HAP-1 (cell line): ENCODE measurements at places on chromosomes 1 and 21.

DNA sequence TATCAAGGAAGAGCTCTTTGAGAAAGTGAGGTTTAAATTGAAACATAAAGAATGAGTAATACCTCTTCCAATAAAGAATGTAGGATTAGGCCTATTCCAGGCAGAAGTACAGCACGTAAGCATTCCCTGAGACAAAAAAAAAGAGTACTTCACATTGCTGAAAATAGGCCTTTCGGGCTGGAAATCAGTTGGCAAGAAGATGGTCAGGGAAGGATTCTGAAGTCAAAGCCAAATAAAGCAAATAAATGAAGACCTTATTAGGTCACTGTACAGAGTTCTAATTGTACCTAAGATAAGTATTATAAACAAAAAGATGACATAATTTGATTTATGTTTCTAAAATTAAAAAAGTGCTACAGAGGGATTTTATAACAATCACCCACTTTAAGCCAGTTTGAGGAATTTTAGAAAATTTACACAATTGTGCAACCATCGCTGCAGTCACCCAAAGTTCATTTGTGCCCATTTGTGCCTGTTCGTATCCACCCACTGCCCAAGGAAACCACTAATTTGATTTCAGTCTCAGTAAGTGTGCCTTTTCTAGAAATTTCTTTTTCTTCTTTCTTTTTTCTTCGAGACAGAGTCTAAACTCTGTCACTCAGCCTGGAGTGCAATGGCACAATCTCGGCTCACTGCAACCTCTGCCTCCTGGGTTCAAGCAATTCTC lies 58.6 kb downstream of the FMO4 start:
- DNase-seq, result no peak

GRCh38 chr1:46067652-46068051 lies 64.8 kb downstream of the PIK3R3 start:
- no peak for DNase-seq

- no peak for DNase-seq
These were observed 25.1 kb downstream of the TIAM1 start for GRCh38 chr21:31318971-31319370.

DNA sequence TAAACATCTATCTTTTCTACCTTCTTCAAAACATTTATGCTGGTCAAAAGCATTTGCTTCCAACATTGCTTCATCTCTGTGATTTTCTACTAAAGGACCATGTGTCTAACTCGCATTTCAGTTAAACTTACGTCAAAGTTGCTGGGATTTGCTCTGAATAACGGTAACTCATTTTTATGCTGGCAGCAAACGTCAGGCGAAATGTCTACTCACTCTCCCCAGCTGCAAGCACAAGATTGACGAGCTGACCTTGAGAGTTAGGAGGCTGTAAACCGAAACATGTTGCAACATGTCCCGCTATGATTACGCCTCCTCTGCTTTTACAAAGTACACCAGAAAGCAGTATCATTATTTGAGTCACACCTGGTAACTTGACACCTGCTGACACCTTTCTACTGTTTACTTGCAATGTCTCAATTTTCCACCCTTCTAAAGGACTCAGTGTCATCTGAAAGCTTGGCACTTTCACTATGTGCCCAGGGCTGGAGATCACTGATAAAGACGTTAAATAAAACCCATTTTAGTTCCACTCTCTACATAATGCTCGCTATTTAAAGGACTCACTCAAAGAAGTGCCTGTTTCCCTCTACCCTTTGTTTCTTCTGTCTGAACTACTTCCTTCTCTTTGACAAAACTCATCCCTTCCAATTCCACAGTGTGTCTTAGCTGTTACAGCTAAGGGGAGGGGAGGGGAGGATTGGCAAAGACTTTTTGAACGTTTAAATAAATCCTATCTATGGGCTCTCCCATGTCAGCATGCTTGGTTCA lies 111.9 kb downstream of the PTPN14 start:
- DNase-seq, result peak; percentile 45

GRCh38 chr21:42682661-42683210 lies 29.3 kb downstream of the PDE9A start:
- DNase-seq, result no peak

DNA sequence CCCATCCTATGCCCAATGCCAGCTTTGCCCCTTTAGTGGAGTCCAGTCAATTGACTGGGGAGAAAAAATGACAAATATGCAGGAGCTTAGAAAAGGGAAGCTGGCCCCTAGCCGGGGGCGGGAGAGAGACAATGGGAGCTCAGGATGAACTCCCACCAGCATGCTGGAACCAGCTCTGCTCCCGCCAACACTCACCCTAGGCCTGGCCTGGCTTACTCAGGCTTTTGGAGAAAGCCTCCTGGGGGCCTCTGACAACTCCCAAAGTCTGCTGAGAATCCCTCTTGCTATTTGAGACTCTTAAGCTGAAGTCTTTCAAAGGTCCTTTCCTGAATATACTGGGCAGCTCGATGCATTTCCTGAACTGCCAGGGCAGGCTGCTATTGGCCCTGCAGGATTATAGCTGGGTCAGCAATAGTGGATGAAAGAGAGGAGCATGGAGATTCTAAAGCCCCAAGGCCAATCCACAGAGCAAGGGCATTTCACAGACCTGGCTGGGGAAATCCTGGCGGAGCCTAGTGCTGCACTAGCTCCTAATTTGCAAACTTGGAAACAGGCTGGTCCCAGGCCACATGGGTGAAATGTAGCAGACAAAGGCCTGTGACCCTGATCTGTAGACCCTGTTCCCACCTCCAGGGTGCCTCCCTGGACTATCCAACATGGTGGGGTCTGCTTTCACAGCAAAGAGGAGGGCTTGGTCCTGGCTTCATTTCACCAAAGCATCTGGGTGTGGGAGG lies 35.7 kb upstream of the CLSTN1 start:
- DNase-seq, result no peak

DNA sequence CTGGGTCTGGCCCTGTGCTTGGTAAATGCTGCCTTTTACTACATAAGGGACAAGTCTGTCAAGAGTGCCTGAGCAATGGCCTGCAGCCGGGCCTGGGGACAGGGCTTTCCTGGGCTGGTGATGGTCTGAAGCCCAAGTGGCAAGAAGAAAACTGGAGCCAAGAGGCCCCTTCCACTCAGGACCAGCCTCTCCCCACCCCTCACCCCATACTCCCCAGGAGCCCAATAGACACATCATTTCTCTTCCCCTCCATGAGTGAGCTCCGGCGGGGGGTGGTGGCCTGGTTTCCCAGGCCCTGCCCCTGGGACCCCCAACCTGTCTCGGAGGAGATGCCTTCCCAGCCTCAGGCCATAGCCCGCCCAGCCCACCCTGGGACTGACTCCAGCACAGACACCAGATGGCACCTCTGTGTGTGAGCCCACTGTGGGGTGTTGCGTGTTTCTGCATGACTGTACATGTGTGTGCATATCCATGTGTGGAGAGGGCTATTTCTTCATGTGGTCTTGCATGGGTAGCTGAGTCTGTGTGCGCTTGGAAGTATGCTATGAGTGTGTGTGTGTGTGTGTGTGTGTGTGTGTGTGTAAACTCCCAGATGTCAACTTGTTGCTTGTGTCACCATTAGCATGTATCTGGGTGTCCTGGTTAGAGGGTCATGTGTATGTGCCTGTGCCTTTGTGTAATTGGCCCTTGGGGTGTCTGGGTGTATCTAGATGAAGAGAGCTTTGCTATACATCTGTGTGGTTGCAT lies 14.3 kb upstream of the LRP8 start:
- DNase-seq, result no peak

DNA sequence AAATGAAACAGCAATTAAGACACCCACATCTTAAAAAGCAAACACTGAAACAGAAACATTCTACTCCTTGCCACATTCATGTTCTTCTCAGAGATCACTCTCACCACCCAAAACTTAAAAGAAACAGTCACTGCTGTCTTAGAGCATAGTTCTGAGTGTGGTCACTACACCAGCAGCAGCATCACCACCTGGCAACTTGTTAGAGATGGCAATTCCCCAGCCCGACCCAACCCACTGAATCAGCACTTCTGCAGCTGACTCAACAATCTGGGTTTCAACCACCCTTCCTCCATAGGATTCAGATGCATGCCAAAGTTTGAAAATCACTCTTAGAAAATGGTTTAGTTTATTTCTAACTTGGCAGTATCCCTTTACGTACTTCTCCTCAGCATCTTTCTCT lies 126.1 kb downstream of the CDC42BPA start:
- DNase-seq, result no peak

DNA sequence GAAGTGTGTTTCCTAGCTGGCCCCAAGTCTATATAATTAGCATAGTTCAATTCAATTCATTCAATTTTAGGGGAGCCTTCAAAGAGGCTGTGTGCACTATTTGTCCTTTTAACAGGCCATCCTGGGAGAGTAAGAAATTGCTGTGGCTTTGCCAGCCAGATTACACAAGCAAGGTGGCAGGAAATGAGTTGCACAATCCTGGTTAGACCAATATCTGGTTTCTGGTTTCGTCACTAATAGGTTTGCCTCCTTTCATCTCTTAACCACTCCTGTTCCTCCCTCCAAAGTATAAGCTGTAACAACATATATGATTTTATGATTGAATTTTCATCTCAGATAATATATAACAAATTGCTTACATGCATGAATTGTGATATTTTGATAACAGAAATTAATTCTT lies 84.1 kb upstream of the NEGR1 start:
- no peak for DNase-seq

- DNase-seq, result no peak
These were observed 20.8 kb upstream of the TLCD4 start for GRCh38 chr1:95096218-95096841.

DNA sequence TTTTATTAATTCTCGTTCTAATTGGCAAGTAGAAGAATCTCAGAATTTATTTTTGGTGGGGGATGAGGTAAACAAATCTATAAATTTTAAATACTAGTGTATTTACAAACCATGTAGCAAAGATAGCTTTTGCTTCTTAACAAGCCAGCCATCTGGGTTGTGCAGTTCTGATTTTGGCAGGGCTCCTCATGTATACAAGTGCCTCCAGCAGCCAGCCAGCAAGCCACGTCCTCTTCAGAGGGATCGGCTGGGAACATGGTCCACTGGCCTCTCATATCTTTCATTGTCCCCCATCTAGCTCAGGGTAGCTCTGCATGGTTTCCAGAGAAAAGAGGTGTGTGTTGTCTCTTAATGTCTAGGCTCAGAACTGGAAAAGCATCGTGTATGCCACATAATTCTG lies 659.1 kb downstream of the MRPL39 start:
- no peak for DNase-seq

GRCh38 chr1:107669996-107670395 lies 295.0 kb downstream of the VAV3 start:
- DNase-seq, result no peak

GRCh38 chr1:76267631-76268030 lies 193.1 kb downstream of the ST6GALNAC3 start:
- no peak for DNase-seq

DNA sequence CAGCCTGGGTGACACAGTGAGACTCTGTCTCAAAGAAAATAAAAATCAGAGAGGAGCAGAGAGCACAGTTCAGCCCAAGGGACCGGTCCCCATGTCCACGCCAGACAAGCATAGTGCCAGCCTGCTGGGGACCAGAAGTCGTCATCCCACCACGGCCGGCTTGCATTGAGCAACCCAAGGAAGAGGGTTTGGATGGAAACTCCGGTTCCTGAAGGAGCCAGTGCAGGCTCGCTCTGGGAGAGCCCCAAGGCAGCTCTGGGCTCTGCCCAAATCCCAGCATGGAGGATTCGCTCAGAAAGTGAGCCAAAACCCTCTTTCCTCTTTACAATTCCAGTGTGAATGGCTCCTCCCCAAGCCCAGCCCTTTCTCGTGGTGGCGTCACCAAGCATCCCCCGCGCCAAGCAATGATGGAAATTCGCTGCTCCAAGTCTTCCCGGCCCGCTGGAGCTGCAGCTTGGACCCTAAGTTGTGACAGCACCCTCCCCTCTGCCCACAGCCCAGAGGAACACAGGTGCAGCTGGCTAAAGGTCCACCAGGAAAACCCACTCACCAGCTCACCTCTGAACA lies 64.1 kb upstream of the SLC25A33 start:
- no peak for DNase-seq

DNA sequence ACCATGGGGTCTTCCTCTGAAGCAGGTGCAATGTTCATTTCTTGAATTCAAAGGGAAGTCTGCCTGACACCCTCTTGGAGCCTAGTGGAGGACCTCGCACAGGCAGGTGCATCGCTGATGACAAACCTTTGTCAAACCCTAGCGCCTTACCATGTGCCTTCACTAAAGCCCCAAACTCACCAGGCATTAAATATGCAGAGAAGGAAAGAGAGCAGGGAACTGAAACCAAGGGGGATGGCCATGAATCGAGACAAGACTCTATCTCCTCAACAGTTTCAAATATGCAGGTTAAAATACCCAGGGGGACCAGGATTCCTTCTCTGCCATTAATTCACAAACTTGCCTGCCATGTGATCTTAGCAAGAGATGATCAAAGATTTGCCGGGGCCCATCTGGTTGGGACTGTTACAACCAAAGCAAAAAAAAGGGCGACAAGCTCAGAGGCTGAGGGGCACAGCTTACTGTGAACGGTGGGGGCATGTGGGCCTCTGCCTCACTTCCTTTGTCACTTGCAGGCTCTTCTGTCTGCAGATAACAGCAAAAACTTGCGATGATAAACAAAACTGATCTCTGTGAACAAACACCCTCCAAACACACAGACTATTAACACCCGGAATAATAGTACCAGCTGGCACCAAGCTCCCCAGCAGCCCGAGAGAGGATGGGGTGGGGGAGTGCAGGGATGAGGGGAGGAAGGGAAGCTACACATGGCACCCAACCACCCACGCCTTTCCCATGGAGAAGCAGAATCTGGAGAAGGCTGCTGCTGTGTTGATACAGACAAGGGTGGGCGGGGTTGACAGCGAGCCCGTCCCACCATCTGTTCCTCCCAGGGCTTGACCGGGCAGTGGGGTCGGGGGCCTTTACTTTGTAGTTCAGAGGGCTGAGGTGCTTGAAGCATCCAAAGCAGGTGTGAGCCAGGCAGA lies 33.9 kb downstream of the TMEM63A start:
- DNase-seq, result no peak

DNA sequence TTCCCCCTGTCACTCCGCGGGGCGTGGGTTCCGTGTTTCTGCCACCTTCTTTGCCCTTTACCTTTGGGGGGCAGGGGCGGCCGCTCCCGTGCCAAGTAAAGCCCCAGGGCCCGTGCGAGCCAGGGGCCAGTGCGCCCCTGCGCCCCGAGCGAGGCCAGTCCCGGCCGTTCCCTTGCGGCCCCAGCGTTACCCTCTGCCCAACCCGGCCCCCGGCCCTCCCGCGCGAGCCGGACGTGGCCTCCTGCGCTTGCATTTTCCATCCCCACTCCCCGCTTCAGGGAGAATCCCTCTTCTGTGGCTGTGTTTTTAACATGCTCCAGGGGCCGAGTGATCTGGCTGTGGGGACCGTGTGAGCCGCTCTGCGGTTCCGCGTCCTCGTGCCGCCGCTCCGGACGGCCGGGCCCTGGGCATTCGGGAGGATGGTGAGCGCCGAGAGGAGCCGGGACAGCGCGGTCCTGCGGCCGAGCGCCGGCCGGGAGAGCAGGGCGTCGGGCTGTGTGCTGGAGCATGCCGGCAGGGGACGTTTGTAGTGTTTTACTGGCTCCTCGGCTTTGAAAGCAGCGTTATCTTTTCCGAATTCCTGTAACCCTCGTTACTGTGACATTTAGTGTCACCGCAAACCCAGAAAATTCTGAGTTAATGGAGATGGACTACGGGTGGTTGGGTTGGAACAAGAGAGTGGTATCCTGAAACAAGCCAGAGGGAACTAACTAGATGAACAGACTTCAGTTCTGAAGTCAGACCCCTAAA lies 1.0 kb downstream of the GALNT2 start:
- DNase-seq, result peak; percentile 41
